SIG-M5 (cell line): ENCODE measurements at places on chromosomes 1 and 21.

- no peak for DNase-seq
Observed at GRCh38 chr1:116767782-116768382, 13.7 kb downstream of the CD2 start.

DNA sequence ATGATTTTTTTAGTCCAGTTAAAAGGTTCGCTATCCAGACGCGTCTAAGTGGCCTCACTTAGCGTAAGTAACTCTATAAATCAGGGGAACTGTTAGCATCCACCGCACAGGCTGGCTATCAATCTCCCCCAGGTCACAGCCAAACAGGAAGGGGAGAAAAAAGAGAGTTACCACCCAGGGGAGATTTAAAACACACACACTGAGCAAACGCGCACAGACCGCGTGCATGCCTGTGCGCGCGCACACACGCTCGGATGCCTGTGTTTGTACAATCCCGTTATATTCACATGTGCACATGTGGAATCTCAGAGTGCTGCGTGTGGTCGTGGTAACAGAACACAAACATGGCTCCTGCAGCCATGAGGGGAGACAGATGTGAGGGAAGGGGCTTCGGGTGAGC, 125.4 kb downstream of the CASZ1 start:
- DNase-seq: no peak

DNA sequence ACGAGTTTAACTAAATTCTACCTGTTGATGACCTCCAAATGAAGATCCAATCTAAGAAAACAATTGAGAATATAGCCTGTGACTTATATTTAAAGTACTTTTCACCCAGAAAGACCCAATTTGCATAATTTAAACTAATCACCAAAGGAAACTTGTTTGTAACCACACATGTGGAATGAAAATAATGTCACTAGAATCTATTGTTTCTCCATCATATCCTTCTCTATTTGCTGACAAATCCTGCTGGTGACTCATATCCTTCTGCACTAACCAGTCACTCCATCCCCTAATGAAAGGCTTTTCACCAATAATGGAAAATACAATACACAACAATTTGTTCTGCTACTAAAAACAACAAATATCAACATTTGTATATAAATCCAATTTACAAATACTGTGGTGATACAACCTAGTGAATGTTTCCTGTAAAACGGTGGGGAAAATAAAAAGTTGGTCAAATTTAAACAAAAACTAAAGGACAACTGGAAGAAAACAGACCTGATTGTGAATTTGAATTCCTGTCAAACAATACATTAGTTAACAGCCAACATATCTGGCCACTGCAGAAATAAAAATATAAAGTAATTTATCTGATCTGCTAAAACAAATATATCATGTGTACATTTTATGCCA, 6.5 kb downstream of the PTP4A2 start:
- DNase-seq: no peak

DNA sequence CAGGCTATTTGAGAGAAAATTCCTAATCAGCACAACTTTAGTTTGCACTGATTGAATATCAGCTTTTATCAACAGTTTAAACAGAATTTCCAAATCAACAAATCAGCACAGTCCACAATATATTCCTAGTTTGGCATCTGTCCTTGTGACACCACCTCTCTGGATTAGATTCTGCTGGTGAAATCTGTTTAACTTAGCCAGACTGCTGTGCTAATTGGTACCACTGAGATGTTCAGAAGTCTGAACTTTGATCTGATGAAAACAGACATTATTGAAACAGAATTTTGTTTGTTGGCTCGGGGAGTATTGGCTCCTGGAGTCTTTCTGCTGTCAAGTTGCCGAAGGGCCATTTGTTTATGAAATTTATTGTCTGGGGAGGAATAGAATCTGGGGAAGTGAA, 17.0 kb upstream of the NGF start:
- no peak for DNase-seq

DNA sequence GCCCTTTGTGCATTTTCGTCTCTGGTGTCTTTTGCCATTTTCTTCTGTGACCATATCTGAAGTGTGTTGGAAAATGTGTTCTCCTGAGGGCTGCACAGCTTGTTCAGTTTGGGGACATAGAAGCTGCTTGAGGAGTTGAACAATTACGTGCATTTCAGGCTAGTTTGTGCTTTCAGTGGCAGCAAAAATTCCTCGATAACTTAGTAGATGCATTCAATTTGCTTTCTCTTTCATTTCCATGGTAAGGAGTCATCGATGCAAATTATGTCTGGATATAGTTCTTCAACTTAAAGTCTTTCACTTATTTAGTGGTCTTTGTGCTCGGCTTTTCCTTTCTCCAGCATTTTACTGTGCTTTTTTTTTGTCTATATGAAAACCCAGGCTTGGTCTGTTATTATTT, 441.5 kb downstream of the PLA2G4A start:
- no peak for DNase-seq

- no peak for DNase-seq
Observed at GRCh38 chr1:236144033-236144432, 1.7 kb downstream of the GPR137B start.

GRCh38 chr1:158992787-158993312, 16.9 kb upstream of the IFI16 start:
- no peak for DNase-seq

GRCh38 chr1:209431813-209432442, 151.6 kb upstream of the CAMK1G start:
- DNase-seq: no peak

- DNase-seq: no peak
Observed at GRCh38 chr21:28112511-28112910, 880.2 kb downstream of the LTN1 start.

DNA sequence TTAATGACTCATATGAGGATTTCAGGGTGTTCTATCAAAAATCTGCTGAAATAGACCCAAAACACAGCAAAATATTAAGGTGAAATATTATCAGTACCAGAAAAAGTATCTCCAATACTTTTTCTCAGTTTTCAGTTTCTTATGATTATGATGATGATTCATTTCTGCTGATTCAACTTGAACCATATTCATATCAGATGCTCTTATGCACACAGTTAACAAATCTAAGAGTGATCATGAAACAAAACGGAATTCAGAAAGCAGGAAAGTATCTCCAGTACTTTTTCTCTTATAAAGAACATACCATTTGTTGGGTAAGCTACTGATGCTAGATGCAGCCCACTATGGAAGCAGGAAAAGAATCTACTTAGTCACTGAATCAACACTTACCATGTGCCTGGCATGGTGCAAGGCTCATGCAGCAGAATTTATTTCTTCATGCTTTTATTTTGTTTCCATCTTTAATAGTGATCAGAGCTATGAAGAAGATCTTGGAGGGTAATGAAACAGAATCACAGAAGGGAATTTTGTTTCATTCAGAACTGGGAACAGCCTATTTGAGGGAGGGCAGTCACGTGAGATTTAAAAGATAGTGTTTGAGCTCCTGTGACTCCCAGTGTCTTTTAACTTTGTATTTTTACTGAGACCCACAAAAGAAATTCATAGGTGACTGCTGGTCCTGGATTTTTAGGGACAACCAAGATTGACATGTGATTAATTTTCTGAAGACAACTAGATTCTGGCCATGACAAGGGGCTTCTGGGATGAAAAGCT, 480.6 kb downstream of the SETD4 start:
- no peak for DNase-seq

GRCh38 chr1:2477791-2478499, 1.9 kb downstream of the PLCH2 start:
- no peak for DNase-seq

DNA sequence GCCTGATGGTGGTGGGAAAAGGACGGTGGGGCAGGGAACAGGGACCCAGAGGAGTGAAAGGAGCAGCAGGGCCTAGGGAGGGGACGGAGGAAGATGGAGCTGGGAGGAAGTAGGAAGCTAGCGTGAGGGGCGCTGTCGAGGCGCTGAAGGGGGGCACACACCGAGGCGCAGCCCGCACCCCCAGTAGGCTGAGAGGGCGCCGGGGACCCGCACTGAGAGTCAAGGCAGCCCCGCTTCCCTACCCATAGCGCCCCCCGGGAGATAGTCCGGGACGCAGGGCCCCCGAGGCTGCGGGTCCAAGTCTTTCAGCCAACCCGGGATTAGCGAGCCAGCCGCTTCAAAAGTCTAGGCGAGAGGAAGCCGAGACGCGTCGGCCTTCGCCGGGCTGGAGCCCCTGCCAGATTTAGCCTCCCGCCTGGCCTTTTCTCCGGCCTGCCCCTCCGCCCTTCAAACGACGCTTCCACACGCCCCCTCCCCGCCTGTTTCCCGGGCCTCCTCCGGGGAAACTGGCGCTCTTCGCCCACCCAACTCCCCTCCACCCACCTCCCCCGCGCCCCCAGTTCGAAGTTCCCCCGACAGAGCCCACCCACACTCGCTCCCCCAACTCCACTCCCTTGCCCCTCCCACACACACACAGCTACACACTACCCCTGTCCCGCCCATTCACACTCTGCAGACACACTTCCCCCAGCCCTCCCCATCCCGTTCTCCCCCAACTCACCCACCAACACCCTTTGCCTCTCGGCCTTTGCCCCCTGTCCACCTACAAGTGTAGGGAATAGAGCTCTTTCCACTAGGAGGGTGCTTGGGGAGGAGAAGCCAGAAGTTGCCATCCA, 7.8 kb upstream of the PROX1 start:
- no peak for DNase-seq

DNA sequence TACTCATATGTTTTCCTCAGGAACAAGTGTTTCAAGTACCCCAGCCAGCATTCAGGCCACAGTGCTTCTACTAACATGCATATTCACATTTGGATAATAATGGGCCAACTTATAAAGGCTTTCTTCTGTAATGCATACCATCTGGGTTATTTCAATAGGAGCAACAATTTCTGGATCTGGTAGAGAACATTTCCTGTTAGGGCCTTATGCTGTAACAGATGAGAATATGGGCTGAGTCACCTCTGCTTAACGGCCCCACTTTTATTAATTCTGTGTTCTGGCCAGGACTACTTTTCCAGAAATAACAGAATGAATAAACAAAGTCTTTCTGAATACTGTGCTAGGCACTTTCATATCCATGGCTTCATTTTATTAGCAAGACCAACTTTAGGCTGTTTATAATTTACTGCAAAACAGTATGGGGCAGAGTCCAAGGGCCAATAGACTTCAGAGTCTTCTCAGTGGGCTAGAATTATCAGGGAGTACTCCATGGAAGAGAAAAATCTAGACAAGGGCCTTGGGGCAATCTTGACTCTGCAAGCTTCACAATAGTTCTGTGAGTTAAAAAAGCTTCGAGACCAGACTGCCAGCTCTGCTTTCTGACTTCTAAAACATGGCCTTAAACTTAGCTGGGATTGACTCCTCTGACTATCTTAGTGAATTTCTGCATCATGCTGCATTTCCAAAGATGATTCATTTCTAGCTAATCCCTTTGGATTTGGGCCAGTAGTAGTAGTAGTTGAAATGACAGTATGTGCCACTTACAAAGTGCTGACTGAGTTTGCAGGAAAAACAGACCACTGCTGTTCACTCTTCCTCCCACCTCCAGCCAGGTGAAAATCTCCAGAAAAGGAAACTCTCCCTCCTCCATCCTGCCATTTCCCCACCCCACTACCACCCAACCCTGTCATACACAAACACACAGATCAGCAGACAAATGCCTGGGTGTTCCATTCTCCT, 8.2 kb upstream of the SSX2IP start:
- DNase-seq: no peak

- no peak for DNase-seq
Observed at GRCh38 chr1:5690898-5691297, 301.3 kb downstream of the NPHP4 start.

GRCh38 chr1:19979494-19979977, at the start of gene PLA2G2A:
Gene PLA2G2A (minus strand): TSS chr1:19979618. CDS start chr1:19978773, 845 bp downstream.
- no peak for DNase-seq

- no peak for DNase-seq
Observed at GRCh38 chr1:20207546-20207945, 21.2 kb upstream of the PLA2G2C start.

DNA sequence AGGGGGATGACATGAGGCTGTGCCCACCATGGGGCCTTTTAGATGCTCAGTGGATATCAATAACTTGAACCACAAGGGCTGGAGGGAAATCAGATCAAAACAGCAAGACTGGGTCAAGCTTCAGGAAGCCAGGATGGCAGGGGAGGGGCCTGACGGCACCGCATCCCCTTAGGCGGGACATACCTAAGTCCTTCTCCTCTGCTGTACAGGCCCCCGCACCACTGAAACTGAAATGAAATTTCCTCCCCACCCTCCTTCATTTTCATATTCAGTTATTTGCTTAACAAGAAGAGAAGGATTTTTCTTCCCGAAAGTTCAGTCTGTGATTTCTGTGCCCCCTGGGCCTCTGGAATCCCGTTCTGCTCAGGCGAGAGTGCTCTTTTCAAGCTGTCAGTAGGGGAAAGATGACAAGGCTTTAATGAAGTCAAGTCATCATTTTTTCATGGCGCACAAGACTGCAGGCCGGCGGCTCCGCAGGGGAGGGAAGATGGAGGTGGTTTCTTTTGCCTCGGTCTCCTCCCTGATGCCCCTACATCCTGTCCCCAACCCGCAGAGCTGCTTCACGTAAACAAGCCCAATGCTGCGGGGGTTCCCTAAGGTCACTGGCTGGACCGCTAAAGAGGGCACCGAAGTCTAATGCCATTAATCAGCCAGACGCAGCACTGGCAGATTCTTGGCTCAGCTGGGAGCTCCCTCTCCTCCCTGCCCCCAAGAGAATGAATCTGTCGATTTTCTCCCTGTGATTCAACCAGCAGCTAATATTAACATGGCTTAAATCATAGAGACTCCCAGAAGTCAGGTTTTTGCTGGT, 264.8 kb downstream of the C1orf94 start:
- no peak for DNase-seq

GRCh38 chr1:173333581-173333980, 126.5 kb upstream of the TNFSF4 start:
- DNase-seq: no peak

DNA sequence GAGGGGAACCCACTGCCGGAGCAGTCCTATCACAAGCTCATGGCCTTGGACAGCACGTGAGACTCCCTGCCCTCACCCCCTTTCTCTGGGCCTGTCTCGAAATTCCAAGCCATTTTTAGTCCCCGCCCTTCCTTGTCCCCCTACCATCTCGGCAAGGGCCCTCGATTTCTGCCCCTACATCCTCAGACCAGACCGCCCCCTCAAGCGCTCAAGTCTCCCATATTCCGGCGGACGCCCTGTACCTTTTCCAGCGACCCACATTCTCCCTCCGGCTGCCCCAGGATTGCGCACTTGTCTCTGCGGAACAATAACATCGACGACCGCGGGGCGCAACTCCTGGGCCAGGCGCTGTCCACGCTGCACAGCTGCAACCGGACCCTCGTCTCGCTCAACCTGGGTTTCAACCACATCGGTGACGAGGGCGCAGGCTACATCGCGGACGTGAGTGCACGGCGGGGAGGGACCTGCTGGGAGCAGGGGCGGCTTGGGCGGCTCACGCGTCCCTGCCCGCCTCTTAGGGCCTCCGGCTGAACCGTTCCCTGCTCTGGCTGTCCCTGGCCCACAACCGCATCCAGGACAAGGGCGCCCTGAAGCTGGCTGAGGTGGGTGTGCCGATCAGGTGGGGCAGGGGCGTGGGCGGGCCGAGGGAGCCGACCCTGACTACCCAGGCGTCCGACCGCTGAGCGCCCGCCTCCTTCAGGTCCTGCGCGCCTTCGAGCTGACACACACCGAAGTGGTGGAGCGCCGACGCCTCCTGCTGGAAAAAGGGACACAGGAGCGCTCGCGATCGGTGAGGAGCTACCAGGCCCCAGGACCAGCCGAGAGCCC, 7.0 kb downstream of the LRRC71 start:
- no peak for DNase-seq
